ENCODE measurements at places on chromosomes 1 and 21.

GRCh38 chr1:119808491-119808890 lies 2.8 kb downstream of the REG4 start:
- no peak for DNase-seq

DNA sequence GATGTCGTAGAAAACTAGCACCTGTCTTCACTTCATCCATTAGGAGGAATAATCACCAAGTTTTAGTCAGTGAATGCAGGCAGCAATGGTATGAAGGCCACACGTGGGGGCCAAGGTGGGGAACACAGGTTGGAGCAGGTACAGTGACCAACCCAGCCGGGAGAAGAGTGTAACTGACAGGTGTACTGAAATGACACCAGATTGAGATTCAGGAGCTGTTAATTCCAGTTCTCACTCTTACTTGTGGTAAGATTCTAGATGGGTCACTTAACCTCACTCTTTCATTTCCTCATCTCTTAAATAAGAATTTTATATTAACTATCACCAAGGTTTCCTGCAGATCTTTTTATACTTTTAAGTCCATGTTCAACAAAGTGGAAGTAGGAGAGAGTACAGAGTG lies 206.2 kb upstream of the PTBP2 start:
- DNase-seq, result no peak

DNA sequence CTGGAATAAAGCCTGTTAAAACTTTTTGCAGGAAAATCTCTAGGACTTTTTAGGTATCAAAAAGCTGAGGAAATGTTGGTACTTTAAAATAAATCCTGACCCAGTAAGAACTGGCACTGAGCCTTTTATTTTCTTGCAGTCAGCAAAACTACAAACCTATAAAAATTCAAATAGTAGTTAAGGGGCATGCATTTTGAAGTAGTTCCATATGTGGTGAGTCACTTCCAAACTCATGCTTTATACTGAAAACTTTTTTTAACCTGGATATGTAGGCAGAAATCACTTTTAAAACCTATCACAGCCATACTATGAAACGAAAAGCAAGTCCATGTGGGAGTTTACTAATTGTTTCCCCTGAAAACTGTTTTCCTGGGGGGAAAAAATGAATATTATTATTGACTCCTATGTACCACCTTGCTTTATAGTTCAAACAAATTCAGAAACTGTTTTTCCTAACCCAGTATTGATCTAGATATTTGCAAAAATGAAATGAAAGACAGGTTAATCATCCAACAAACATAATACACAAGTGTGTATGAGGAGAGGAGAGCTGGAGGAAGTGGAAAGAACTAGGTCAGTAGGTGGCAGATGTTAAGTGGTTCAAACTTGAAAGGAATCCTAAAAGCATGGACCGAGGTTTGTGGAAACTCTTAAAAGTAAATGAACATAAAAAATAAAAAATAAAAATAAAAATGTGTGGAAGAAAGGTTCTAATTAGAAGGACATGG lies 30.5 kb downstream of the NRIP1 start:
- no peak for DNase-seq

DNA sequence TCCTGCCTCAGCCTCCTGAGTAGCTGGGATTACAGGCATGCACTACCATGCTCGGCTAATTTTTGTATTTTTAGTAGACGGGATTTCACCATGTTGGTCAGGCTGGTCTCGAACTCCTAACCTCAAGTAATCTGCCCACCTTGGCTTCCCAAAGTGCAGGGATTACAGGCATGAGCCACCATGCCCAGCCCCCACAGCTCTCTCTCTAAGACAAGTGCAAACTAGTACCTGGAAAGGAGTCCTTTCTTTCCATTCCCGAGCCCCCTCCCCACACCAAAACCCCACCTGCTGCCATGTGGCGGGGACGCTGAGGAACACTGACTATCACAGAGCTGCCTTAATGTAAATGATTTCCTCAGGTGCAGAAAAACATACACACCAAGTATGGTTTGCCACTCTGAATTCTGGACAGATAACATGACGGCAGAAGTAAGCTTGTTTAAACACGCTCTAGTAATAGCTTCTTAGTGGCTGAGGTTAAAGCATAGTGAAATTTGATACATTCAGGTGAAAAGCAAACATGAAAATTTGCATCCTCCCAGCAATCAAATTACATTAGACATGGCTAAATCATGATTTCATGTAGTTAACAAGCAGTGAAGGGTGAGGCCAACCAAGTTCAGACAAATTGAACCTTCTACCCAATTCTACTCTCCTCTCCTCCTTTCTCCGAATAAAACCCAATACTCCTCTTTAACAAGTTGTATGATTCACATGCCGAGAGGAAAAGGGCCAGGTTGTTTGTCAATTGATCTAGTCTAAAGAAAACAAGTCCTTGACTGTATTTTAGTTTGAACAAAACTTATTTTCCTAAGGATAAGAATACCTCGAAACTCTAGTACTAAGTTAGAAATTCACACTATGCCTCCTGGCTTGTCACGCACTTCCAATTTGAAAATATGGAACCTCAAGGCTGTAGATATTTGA lies 19.8 kb downstream of the ERRFI1 start:
- DNase-seq, result no peak

DNA sequence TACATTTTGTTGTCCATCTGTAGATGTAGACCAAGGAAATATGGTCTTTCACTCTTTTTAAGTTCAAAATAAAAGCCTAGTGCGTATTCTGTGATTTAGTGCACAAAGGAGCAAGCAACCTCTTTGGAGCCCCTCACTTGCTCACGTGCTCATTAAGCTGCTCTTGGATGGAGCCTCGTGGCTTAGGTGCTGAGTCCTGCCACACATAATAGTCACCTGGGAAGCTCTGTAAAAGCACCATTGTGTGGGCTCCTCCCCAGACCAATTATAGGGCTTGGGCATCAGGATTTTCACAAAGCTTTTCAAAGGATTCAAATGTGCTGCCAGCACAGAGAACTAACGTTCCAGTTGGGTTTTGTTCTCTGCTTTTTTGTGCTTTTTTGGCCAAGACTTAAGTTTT lies 85.0 kb downstream of the PCP4 start:
- no peak for DNase-seq

- no peak for DNase-seq
Observed at GRCh38 chr21:46097336-46098293, at the start of gene COL6A2. TSS of gene COL6A2 (plus strand) at chr21:46098112.

DNA sequence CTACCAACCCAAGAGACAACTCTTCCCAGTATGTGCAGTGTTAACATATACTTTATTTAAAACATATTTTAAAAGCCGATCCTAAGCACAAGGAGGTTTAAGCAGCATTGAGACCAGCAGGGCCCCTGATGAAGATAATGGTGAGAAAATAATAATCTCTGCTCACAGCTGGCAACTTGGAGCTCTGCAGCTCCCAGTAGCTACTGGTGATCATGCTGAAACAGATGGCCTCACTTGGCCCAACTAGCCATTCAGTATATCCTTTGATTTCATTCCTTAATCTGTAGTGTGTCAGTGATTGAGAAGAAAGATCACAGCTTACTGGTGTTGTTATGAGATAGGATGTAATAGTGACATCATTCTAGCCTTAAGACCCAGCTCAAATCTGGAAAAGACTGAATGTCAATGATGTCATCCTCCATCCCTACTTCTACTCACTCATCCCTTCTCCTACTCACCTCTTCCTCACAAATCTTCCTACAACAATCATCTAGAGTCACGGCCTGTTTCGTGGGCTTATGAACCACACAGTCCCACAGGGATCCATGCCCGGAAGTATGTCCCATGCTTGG lies 817.9 kb downstream of the PLA2G4A start:
- DNase-seq, result no peak

GRCh38 chr1:111937147-111937725 lies 52.2 kb downstream of the KCND3 start:
- no peak for DNase-seq

GRCh38 chr1:209577346-209577745 lies 6.2 kb upstream of the CAMK1G start:
- no peak for DNase-seq

GRCh38 chr1:186500804-186501203 lies 39.9 kb upstream of the PDC start:
- no peak for DNase-seq

DNA sequence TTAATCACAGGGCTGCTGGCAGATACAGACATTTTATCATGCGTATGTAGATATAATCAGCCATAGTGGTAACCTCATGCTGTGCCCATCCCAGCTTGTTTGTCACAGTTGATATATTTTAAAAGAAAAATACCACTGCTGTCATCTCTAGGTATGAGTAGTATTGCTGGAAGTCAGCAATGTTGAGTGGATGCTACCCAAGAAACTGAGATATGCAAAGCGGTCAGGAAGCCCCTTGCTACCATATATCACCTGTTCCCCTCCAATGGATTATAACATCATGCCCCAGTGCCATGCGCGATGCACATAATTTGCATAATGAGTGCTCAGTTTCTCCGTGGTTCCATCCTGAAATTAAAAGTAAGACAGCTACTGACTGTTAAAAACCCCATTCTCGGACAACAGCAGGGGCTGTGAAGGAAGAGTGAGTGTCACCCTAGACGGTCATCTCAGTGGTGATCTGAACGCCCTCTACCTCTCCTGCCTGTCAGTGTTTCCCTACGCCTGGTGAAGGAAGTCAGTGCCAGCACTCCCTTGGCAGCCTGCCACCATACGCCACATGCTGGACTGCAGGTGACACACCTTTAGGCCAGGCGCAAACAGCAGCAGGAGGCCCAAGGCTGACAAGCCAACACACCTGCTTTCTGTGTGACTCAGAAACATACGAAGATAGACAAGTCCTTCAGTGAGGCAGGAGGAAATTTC lies 2.7 kb downstream of the IL10RB start:
- DNase-seq, result no peak

GRCh38 chr1:6998267-6998666 lies 213.0 kb downstream of the CAMTA1 start:
- no peak for DNase-seq

GRCh38 chr1:24903955-24904730 lies 25.9 kb downstream of the RUNX3 start:
- no peak for DNase-seq

GRCh38 chr1:3230553-3230952 lies 161.6 kb downstream of the PRDM16 start:
- DNase-seq, result no peak

DNA sequence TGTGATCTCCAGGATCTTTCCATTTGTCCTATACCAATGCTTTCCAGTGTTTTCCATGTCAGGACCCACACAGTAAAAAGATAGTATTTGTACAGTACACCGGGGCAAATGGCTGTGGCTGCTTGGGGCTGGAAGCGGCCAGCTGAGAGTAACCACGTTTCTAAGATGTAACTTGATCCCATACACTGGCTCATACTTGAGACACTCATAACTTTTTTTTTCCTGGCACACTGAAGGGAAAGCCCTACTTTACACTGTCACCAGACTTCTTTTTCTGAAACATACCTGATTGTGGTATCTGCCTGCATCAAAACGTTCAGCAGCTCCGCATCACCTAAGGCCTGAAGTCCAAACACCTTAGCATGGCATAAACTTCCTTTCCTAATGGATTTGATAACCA lies 21.6 kb downstream of the VPS13D start:
- no peak for DNase-seq

DNA sequence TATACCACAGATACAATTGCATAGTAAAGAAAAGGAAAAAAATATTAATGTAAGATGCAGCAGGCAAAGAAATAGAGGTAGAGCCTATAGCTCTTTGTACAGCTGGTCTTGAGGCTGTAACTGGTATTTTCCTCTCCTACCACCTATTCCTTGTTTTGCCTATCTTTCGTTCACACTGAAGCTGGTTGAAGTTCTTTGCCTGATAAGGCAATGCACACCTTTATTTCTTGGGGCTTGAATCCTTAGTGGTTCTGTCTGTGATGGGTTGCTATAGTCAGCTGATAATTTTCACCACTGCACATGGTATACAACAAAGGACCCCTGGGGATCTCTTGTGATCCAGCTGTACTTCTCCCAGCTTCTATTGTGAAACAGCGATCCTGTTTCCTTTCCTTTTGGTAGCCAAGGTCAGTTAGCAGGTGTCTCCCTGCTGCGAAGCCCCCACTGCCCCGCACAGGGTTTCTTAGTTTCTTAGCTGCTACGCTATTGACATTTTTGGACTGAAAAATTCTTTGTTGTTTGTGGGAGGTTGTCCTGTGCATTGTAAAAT lies 9.9 kb upstream of the TSNAX start:
- DNase-seq, result no peak

GRCh38 chr1:62832276-62832675 lies 48.3 kb downstream of the ATG4C start:
- no peak for DNase-seq

- DNase-seq, result no peak
Observed at GRCh38 chr1:46622344-46622743, 5.7 kb upstream of the MOB3C start.

DNA sequence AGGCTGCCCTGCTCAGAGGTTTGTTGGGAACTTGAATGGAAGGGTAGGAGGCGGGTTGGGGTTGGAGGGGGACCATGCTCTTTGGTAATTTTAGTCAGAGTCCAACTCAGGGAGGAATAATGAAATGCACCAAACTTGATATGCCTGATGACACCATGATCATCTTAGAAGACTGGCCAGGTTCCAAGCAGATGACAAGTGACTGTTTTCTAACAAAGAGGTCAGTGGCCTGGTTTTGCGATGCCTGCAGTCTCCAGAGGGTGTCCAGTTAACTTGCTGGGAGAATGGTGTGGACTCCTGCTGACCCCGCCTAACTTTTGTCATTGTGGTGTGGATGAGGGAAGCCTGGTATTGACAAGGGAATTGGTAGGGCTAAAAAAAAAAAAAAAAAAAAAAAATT lies 12.4 kb downstream of the VANGL1 start:
- DNase-seq, result no peak

- no peak for DNase-seq
Observed at GRCh38 chr1:170935231-170935630, at the start of gene MROH9. TSS of gene MROH9 (plus strand) at chr1:170935534. CDS start at chr1:170945557, 10,023 bp downstream.

DNA sequence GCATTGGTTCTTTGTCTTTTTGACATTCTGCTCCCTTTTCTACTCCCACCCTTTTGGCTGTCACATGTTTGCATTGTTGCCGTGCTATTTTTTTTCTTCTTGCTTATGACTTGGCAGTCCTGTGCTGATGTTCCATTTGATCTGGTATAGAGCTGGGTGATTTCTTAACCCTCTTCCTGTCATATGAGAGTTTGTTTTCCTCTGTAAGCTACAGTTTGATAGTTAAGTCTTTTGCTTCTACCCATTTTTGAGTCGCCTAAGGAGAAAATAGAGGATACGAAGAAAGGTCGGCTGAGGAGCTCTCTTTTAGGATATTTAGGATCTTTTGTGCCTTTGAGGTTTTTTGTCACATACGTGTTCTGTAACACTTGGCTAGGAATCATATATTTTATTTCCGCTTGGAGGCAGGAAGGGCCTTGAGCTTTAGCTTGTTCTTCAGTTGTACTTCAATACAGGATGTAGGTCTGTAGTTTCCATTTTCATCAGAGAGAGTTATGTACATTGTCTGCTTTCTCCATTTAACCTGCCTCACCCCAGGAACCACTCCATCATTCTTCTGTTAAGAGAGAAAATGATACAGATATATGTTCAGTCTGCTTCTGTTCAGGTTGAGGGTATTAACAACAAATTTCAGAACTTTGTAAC lies 150.7 kb downstream of the BACH1 start:
- no peak for DNase-seq

DNA sequence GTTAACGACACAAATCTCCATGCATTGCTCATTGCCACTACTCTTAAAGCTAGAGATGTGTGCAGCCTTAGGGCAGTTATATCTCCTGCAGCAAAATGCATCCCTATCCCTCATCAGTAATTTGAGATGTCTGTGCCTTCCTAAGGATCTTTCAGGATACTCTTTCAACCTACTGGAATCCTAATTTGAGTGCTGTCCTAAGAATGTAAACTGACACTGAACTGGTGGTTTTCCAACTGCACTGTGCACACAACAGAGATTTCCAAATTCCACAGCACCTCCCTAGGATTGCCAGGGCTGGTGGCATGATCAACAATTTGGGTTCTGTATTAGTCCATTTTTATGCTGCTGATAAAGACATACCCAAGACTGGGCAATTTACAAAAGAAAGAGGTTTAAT lies 193.9 kb downstream of the LTN1 start:
- DNase-seq, result no peak

Data from stimulated activated CD8-positive, alpha-beta memory T cell treated with anti-CD3 and anti-CD28 coated beads, Interleukin-4, amount 100 ng/mL, for 1 hour (primary cell).